ENCODE measurements at places on chromosomes 3 and 15.
A peak's percentile ranks its signal among the peaks of the same experiment; 100 is the strongest.

DNA sequence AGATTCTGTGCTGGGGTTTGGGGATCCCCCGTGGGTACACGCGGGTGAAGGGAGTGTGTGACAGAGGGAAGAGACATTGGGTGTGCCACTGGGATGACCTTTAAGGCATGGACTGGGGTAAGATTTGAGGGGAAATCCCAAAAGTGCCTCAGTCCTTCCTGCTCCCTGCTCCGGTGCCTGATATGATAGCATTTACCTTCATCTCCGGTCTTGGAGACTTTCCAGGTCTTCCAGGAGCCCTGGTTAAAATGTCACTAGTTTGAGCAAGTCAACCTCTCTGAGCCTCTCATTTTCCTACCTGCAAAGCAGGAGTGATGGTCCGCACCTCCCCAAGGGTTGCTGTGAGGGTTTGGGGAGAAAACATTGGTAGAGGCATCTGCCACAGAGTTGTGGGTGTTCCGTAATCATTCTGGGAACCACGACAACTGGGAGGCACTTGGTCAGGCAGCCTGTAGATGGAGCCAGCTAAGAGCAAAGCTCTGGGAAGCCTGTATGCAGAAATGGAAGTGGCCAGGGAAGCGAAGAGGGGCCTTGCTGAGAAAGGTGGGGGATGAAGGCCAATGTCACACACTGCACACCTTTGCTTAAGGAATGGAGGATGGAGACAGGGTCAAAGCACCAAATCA lies 33.9 kb upstream of the KIF23 start:
- no peak for DNase-seq

GRCh38 chr3:7518456-7518855 lies 657.5 kb downstream of the GRM7 start:
- DNase-seq: no peak

DNA sequence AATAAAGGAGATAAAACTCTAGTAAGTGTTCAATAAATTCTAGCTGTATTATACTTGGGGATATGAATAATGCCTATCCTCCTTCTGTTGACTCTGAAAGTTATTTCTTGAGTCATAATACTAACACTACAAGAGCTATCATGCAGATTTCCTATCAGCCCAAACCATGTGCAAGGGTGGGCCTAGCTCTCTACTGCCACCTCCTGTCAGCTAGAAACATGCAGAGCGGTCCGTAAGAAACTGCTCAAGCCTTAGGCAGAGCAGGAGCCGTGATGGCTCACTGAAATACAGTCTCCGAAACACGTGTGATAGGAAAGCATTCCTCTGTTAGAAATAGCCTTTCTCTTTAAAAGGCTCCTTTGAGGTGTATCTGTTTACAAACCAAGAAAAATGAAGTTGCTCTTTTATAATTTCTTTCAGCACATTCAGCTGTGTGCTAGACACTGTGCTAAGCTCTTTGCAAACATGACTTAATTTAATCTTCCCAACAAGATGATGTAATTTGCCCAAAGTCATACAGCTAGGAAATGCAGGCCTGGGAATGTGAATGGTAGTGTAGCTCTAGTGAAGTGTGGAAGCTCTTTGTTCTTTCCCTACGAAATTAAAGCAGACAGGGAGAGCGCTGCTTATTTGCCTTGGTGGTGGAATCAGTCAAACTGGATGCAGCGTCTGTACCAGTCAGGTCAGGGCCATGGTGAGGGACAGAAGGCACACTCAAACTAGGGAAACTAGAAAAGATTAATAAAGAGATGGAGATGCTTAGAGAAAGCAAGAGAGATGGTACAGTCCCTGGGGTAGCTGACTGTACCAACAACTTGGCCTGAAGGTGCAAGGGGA lies 43.1 kb downstream of the MTHFS start:
- peak; percentile 26 for DNase-seq

DNA sequence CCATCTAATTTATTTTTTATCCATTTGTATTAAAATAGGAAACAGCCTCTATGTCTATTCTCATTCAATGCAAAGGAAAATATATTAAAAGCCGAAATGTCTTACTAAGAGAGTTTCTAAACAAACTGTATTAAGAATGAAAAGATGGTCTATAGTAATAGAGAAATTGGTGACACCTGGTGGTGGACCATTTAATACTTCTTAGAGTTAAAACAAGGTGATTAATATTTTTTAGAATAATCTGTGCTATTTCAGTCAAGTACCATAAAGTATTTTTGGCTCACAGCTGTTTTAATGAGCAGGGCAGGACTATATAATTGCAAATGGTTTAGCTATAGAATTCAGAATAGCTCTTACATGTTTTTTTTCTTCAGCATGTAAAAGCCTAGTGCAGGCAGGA lies 55.7 kb downstream of the SYNPR start:
- DNase-seq: no peak

- no peak for DNase-seq
Measured at GRCh38 chr3:186187401-186188275, 78.7 kb upstream of the ETV5 start.

GRCh38 chr15:101255615-101256241 lies 3.9 kb upstream of the CHSY1 start:
- DNase-seq: peak; percentile 34

DNA sequence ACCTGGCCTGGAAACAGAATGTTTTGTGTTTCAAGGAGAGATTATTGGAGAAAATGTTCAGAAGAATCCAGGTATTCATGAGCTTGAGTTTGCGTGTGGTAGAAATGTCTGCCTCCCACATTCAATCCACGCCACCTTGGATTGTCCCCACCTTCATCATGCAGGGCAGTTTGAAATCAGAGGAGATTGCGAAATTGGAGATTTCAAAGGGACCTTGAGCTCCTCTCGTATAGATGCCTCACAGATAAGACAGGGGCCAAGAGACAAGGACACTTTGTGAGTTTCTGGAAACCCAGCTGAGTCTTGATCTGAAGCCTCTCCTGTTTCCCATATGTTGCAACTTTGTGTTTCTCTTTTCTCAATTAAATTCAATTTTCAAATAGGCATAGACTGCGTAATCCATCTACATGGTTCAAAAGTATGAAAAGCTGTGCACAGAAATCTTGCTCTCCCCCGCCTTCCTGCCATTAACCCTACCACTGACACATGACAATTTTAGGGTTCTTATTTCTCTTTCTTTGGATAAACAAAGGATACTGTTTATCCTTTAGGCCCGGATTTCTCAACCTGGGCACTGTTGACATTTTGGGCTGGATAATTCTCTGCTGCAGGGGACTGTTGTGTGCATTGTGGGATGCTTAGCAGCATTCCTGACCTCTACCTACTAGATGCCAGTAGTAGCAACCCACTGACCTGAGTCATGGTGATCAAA lies 53.8 kb downstream of the CMTM8 start:
- no peak for DNase-seq

DNA sequence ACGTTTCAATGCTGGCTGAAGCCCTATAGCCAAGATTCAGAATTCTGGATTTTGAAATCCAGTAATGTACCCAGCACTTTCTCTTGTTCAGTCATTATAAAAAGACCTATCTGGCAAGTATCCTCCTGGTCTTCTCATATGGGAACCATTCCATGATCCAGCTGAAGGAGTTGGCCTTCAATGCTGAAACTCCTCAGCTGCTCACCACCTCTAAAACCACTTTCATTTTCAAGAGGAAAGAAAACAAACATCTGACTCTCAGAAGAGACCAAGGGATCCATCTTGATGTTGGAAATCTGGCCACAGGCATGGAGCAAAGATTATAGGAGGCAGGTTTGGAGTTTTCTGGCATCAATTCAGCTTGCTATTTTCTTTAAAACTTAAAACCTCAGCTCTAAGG lies 235.4 kb downstream of the FMN1 start:
- DNase-seq: no peak

GRCh38 chr15:65212097-65212496 lies 824 bp upstream of the CILP start:
- no peak for DNase-seq

DNA sequence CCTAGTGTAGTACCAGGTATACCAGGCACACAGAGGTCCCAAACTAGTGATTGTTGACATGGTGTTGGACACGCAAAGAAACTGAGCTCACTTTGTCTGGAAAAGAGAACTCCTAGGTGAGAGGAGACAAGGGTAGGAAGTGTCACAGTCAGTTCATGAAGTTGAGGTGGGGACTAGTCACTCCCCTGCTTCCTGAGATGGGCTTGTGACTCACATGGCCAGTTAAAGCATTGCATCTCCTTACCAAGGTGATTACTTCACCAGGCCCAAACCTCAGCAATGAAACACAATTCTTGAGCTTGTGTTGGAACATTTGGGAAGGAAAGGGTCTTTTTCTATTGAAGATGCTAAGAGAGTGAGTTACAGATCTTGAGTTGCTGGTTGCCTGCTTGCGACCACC lies 49.2 kb upstream of the RAD18 start:
- DNase-seq: no peak

- DNase-seq: no peak
Measured at GRCh38 chr3:148079370-148079769, 618.3 kb upstream of the AGTR1 start.

Measured in GF-D8 (cell line).